ENCODE measurements at places on chromosomes 16 and 17.

DNA sequence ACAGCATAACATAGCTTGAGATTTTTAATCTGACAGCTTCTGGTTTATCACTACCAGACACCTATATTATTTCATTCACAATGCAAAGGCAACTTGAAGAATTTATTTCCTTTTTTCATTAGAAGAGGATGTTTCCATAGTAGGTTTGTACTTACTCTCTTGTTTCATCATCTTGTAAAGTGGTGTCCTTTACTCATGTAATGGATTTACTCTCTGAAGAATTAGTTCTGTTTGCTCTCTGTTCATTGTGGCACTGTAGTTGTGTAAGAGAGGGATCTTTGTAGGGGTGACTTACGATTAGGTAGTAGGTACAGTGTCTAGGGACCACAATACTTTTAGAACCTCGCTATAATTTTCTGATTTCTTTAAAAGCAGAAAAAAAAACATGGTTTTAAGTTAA is 256.1 kb downstream of the BCAS3 start:
- no peak for DNase-seq

DNA sequence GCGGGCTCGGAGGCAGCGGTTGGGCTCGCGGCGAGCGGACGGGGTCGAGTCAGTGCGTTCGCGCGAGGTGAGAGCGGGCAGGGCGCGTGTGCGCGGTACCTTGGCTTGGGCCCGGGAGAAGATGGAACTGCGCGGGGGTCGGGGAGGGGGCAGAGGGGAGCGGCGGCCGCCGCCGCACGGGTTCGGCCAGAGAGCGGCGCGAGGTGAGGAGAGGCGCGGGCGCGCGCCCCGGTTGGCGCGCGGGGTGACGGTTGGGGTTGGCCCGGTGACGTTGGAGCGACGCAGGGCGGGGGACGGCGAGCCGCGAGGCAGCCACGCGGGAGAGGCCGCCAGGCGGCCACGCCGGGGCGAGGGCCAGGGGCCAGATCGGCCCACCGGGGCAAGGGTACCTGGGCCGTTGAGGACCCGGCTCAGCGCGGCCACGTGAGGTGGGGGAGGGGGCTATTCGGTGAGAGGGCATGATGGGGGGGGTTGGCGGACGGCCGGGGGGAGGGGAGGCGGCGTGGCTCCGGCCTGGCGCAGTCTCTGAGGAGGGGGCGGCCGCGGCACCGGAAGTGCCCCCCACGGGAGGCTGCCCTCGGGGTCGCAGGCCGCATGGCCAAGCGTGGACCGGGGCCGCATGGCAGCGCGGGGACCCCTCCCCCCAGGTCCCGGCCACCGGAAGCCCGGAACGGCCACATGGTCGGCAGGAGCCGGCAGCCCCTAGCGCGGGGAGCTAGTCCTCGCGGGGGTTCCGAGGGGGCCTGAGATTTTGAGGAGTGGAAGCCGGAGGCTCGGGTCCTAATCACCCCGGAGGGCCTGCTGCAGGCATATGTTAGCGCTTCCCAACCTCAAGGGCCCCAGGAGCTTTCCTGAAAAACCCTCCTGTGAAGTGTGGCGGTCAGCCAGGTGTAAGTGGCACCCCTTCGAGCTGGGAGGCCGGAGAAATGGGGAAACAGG is 527 bp downstream of the EIF5A start:
- DNase-seq: peak; percentile 41

- no peak for DNase-seq
Observed at GRCh38 chr17:64968652-64969501, 49.6 kb upstream of the LRRC37A3 start.

DNA sequence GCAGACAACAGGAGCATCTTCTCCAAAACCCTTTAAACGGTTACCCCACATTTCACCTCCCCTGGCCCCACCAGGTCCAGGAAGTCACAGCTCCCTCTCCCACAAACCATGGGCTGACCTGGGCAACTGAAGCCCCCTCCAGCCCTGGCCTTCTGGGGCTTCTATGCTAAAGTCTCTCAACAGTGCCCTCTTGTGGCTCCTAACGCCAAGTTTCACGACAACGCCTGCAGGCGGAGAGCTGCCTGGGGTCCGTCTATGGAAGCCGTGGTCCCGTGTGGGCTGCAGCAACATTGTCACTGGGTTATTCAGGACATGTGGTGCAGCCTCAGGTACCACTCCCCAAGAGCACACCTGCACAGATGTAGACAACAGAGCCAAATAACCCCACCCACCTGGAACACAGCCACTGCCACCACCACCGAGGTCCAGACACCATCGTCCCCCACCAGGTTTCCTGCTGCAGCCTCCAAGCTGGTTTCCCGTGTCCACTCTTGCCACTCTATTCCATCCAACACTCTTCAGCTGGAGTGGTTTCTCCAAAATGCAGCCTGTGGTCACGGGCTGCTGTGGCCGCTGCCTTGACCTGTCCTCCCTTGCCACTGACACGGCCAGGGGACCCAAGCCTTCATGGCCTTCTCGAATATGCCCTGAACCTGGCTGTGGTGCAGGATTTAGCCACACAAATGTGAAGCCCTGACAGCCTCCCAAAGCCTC is 19.1 kb downstream of the C16orf95 start:
- peak; percentile 5 for DNase-seq

GRCh38 chr17:44921122-44921882 is 6.0 kb upstream of the GFAP start:
- DNase-seq: no peak

DNA sequence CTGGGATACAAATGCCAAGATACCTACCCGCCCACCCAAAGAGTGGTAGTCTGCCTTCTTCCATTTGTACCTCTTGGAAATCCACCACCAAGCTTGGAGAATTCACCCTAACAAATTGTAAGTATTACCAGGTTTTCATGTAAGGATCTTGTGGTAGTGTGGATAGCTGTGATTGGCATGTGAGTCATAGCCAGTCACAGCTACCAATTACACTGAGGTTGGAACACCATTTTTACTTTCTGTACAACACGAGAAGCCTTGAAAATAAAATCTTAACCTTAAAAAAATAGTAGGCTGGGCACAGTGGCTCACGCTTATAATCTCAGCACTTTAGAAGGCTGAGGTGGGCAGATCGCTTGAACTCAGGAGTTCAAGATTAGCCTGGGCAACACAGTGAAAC is 18.5 kb upstream of the SLC35G3 start:
- DNase-seq: no peak

- DNase-seq: no peak
Observed at GRCh38 chr17:80259457-80260068, 1.1 kb upstream of the RNF213 start.

GRCh38 chr17:29526322-29526721 is 40.5 kb downstream of the ABHD15 start:
- no peak for DNase-seq

GRCh38 chr17:16977932-16978331 is 6.0 kb upstream of the TNFRSF13B start:
- no peak for DNase-seq

- DNase-seq: no peak
Observed at GRCh38 chr17:32626379-32626791, 139.6 kb downstream of the CDK5R1 start.

DNA sequence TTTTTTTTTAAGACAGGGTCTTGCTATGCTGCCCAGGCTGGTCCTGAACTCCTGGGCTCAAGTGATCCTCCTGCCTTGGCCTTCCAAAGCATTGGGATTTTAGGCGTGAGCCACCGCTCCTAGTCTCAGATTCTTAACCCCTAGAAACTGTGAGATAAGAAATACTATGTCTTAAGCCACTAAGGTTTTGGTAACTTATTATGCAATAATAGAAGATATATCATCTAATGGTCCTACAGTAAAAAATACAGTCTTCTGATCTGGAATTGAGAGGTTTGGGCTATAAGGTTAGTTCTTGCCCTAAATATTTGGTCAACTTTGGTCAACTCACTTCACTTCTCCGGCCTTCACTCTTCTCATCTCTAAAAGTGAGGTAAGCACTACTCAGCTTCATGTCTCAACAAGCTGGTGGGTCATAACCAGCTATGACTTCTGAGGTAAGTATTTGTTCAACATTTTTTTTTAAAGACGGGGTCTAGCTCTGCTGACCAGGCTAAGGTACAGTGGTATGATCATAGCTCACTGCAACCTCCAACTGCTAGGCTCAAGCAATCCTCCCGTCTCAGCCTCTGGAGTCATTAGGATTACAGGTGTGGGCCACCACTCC is 14.7 kb downstream of the RAD51D start:
- no peak for DNase-seq

GRCh38 chr17:53017227-53017626 is 805.5 kb upstream of the KIF2B start:
- no peak for DNase-seq

GRCh38 chr17:81831957-81832607 is 1.0 kb downstream of the MCRIP1 start:
- DNase-seq: no peak

DNA sequence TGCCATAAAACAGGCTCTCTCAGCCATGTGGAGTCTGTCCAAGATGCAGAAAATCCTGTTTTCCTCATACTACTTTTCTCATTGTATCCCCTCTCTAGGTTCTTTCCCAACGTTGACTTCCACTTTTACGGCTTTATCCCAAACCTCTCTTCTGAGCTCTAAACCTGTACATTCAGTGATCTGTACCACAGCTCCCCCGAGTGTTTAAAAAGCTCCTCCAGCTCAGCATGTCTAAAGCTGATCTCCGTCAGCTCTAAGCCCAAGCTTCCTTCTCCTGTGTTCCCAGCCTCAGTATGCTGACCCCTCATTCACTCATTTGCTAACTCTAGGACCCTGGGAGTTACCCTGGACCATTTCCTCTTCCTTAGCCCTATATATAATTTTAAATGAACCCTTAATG is 144.6 kb downstream of the DNAH9 start:
- DNase-seq: no peak

DNA sequence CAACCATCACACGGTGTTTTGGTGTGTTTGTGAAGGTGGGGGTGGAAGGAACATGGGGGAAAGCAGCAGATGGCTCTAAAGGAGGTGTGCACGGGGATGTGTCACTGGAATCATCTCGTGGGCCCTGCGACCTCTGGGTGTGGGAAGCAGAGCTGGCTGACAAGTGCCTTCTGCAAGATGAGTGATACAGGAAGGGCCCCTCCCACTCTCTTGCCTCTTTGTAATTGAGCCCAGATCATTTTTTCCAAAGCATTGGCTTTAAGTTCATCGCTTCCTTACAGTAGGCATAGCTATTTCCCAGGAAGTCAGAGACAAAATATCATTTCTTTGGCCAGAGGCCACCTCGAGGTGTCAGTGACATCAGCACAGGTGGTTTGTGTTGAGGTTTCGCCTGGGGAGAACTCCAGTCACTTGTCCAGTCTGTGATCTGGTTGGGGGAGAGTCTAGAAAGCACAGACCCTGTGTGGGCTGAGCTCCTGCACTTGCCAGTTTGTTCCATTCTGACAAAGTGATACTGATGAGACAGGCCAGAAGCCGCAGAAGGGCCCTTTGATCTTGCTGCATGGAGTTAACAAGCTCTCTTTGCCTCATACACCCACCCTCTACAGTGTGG is 20.6 kb upstream of the SNTB2 start:
- DNase-seq: peak; percentile 76

DNA sequence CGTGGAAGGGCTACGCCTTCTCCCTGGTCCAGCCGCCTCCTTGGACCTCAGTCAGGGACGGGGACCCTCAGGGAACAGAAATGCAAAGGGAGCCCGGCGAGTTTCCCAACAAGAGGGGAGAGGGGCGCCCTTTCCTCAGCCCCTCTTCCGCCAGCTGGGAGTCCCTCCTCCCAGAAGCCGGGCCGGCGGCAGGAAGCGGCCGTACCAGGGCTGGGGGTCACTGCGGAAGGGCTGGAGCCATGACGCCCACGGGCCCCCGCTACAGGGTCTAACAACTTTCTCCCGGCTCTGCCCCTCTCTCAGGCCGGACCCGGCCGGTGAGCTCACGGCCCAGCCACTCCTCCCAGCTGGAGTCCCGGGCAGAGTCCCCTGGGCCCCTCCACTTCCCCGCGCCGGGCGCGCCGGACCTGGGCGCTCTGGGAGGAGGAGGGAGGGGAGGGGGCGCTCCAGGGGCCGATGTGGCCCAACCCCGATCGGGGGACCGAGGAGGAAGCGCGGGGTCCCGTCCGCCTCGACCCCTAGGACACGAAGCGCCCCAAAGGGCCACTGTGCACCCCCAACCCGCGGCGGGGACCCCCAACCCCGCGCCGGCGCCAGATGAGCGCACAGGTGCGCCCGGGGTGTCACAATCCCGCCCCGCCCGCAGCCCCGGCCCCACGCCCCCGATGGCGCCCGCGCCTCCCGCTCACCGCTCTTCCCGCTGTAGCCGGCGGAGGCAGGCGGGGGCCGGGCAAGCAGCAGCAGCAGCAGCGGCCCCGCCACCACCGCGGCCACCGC is 578 bp downstream of the PGAP6 start:
- peak; percentile 26 for DNase-seq

DNA sequence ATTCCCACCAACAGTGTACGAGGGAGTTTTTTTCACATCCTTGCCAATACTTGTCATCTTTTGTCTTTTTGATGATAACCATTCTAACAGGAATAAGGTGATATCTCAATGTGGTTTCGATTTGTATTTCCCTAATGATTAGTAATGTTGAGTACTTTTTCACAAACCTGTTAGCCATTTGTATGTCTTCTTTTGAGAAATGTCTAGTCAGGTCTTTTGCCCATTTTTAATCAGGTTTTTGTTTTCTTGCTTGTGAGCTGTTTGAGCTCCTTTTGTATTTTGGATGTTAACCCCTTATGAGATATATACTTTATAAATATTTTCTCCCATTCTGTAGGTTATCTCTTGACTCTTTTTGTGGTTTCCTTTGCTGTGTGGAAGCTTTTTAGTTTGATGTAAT is 1.9 kb upstream of the KRTAP4-5 start:
- DNase-seq: no peak

- no peak for DNase-seq
Observed at GRCh38 chr17:29645515-29646051, 22.9 kb upstream of the CORO6 start.

DNA sequence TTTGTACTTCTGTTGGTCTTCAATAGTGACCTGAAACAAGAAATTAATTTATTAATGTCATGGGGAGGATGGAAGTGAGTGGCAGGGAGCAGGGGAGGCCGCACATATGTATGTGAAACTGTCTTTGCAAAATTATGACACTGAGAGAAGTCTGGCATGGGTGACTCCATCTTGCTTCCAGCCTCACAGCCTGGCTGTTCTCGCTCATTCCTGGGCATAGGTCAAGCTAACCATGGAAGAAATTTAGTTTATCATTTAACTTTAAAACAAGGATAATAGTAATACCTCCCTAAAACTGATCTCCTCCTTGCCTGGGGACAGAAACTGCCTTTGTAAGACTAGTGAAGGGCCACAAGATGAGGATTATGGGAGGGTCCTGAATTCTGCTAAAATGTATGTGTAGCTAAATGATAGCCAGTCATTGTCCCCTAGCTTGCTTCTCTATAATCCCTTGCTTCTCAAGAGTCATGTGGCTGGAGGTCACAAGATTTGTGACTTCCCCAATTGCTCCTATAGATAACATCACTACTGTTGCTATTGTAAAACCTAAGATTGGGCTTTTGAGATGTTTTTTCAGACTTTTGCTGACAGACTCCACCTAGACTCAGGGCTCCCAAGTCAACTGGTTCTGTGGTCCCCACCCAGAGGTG is 126.0 kb downstream of the HS3ST3A1 start:
- DNase-seq: no peak
